ENCODE measurements at places on chromosomes 3 and 15. TPM values are rescaled to one million over a fixed set of nuclear protein-coding genes. Genes with fewer than 3 reads are reported as not detected.

GRCh38 chr3:59663076-59663850, 613.4 kb upstream of the CFAP20DC start:
- no peak for DNase-seq

The GRK7 gene
- not detected for total RNA-seq

The SV2B gene
- total RNA-seq = 0.63 TPM

- DNase-seq = no peak
Measured at GRCh38 chr15:35181538-35181937, 96.4 kb upstream of the NANOGP8 start.

- no peak for DNase-seq
Measured at GRCh38 chr3:149902498-149903139, 68.1 kb downstream of the PFN2 start.

The ADAMTS17 gene
- 1.2 TPM for total RNA-seq

The GOLGA6B gene
- not detected for total RNA-seq

DNA sequence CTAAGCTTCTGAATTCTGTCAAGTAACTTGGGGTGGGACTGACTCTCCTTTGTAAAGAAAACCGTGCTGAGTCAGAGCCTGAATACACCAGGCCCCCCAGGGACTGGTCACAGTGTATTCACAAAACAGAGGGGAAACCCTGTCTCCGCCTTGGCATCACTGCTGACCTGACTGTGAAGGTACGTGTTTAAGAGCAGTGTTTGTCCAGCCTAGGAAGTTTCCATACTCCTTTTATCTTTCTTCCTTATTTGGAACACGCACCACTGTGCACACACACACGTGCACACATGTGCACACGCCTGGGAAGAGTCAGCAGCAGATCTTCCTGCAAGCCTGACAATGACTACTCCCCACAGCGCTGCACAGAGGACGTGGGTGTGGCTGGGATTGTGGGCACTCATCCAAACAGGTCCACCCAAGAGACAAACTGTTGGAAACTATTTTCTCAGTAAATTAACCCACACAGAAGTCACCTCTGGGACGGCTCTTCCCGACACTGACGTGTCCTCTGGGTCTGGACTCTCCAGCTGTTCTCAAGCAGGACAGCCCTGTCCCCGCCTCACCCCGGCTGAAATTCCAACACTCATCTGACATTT, 87.7 kb downstream of the ATP10A start:
- DNase-seq = peak; percentile 65

The TMA7 gene
- total RNA-seq = 190 TPM

- DNase-seq = no peak
Measured at GRCh38 chr3:73656241-73656890, 31.6 kb upstream of the PDZRN3 start.

DNA sequence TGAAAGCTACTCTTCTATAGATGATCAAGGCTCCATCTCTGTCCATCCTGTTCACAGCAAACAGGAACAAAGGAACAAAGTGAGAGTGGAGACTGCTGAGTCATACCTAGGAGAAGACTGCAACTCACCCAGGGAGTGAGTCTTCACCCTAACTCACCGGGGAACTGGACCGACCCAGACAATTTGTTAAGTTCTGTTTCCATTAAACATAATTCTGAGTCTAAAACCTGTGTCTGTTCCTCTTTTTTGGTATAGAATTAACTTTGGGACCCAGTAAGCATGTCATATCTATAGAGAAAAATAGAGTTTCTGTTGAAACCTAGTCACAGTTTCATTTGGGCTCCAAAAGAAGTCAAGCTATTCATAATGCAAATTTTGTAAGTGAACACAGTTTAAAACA, 21.6 kb downstream of the CCDC80 start:
- no peak for DNase-seq

DNA sequence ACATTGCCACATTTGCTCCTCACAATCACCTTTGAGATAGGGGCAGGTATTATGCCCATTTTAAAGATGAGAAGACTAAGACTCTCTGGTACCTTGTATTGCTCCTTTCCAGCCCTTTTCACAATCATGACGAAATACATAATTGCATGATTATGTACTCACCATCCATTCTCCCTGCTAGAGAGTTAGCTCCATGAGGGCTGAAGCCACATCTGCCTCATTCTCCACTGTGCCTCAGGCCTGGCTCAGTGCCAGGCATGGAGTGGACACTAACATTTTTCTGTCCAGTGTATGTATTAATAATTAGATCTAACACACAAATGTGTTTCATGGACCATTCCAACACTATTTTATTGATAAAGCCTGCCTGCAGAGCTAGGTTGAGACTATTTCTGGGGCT, 191.4 kb downstream of the MINAR1 start:
- DNase-seq = no peak

- DNase-seq = no peak
Measured at GRCh38 chr3:48306860-48307530, 26.5 kb downstream of the SPINK8 start.

DNA sequence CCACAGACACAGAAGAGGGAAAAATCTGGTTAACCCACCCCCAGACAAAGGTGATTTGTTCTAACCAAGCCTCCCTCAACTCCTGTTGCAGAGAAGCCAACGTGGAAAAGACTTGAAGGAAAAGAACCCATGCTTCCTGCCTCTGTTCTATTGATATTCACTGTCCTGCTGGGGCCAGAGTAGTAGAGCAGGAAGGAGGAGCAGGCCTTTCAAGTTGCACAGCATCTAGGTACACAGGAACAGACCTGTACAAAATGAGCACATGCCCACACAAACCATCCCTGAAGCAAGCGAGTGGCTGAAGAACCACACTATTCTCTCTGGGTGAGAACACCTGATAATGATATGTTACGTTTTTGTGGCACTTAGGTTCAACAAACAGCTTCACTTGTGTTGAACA, 29.9 kb downstream of the RASGRP1 start:
- DNase-seq = no peak

DNA sequence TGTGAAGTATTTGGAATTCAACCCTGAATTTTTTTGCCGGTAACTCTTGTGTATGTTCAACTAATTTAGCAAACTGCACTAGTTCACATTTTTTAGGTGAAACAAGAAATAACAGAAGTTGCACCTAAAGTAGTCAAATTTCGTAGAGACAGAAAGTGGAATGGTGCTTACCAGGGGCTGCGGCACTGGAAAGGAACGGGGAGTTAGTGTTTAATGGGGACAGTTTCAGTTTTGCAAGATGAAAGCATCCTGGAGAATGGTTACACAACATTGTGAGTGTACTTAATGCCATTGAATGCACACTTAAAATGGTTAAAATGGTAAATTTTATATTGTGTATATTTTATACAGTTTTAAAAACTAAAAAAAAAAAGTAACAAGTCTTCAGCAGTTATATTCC, 27.4 kb downstream of the PPARG start:
- no peak for DNase-seq

- no peak for DNase-seq
Measured at GRCh38 chr3:182424006-182424405, 369.3 kb upstream of the ATP11B start.

The GABRA5 gene
- total RNA-seq = not detected

GRCh38 chr15:101398247-101398646, 91.3 kb downstream of the PCSK6 start:
- DNase-seq = no peak

- no peak for DNase-seq
Measured at GRCh38 chr3:106945435-106945834, 431.8 kb upstream of the CCDC54 start.

DNA sequence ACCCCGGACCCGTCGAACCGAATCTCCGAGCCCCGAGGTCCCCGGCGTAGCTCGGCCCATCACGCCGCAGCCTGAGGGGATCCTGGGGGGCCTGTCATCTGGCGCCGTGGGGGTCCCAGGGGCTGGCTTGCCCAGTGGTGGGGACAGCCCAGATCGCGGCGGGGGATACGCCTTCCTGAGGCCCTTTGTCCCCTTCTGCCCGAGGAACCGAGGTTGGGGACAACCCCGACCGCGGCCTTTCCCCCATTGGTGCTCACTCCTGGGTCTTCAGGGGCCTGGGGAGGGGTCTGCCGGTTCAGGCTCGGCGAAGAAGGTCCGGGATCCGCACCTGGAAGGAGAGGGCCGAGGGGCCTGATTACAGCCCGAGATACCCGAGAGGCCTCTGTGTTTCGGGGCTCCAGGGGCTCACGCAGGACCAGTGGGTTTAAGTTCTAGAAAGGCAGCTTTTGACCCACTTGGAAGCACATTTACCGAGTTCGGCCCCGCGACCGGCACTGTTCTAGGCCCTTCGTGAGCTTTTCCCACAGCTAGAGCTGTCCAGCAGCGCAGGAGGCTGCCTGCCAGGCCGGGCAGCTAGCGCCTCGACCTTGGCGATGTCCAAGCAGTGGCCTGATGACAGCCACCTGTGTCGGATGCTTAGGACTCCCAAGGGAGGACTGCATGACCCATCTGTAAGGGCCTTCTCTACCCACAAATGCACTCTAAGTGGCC, 504 bp downstream of the ABHD2 start:
- peak; percentile 68 for DNase-seq

GRCh38 chr3:128587391-128587790, 63.2 kb downstream of the RPN1 start:
- DNase-seq = no peak

DNA sequence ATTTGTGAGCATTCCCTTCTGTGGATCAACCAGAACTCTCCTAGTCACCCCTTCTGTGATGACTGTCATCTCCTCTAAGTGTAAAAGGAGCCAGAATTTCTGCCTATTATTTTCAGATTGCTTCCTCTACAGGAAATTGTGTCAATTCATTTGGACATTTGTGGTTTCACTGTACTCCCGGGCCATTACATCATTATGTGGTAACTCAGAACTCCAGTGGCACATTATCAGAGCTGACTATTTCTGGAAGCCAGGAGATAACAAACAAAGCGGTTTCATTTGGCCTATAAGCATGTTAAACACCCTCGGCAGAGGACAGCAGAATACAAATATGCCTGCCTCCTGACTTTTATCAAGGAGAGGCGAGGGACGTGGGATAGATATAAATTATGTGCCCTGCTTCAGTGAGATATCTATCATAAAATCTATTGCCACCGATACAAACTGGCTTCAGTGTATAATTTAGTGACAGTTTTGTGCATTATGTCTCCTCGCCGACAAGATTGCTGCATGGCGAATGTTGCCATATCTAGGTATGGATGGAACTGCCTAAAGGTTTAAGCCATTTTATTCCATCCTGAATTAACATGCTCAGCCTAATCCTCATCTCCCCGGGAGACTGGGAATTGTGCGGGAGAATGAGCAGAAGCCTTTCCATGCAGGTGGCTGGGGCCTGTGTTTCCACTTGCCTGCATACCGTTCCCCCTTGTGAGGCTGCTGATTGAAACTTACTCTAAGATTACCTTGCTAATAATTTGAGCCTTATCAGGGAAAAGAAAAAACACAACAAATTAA, 193.4 kb upstream of the SEMA6D start:
- no peak for DNase-seq

- DNase-seq = no peak
Measured at GRCh38 chr3:142318331-142318730, 92.9 kb upstream of the GK5 start.

The TRAIP gene
- 1.1 TPM for total RNA-seq

The SI gene
- total RNA-seq = not detected

DNA sequence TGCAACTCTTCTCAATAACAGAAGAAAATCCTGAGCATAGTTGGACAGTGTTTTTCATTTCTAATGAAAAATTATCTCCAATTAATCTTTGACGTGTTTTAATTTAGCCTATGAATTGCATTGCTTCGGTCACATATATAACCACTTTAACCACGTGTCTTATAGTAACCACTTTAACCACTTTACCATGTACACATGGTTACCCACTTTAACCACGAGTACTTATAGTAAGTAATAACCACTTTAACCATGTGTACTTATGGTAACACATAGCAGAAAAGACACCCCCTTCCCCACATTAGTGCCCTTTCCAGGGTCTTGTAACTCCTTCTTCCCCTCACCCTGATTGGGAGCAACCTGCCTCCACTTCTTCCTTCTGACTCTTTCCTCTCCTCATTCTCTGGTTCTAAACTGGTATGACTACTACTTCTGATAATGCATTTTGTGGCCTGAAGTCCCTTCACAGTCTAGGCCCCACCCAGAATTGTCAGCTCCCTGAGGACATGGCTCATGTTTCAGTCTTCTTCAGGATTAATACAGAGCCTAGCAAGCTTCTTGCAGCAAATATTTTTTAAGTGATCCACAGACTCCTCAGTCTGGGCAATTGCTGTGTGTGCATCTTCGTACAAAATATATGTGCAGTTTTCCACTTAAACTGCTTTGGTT, 25.0 kb downstream of the SLC7A14 start:
- no peak for DNase-seq

- no peak for DNase-seq
Measured at GRCh38 chr3:175735866-175736265, 876.7 kb downstream of the NAALADL2 start.

DNA sequence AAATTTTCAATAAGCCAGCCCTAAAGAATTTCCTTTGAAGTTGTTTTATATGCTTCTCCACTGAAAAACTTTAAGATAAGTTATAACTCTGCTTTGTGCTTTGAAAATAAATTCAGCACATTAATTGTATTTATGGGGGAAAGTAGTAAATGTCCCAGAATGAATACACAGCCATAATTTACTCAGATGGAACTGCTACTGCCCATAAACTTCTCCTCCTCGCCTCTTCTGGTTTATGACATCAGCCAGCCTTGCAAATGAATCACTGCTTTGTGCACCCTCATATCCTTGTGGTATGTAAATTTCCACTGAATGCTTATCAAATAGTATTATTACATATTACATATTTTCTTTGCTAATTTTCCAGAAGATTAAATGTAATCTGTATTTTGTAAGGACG, 302.0 kb downstream of the DIPK2A start:
- no peak for DNase-seq

The ROBO1 gene
- 3.2 TPM for total RNA-seq

DNA sequence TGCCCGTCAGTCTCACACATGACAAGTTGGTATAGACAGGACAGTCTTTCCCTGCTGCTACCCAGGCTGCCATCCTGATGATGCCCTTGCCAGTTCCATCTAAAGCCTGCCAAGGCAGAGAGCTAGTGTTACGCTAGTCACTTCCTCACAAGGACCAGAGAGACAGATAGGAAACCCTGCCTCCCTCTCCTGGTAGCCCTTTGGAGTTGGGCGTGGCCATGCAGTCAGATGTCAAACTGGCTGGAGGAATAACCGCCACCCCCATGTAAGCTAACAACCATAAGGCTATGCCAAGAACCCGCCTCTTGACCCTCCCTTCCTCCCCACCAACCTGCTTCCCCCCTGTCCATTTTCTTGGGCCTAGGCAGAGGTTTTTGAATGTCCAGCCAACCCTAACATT, 2.8 kb downstream of the TMEM115 start:
- DNase-seq = peak; percentile 72

The ANKDD1A gene
- total RNA-seq = 0.64 TPM

DNA sequence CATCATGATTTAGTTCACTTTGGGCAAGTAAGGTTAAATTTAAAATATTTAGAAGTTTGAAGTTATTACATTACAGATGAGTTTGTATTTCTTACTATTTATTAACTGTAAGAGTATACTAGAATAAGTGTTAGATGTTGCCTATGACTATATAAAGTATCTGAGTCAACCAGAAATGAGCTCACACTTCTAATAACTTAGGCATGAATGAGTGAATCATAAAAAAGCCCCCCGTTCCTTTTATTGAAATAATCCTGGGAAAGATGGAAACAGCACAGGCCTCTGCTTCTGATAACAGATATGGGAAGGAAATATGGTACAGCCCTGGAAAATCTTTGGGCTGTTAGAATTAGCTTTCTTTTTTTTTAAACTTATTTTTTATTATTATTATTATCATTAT, 66.6 kb upstream of the TGFBR2 start:
- DNase-seq = no peak

GRCh38 chr3:14290631-14291385, 111.6 kb upstream of the SLC6A6 start:
- DNase-seq = no peak

The REC114 gene
- total RNA-seq = not detected

The LRTM1 gene
- total RNA-seq = not detected

GRCh38 chr3:196931828-196932587, 10.3 kb downstream of the NCBP2 start:
- DNase-seq = no peak

The MUC20 gene
- total RNA-seq = 3.4 TPM
